Left cardiac atrium (tissue), 4 donors: ENCODE measurements at places on chromosomes 11 and 22.

DNA sequence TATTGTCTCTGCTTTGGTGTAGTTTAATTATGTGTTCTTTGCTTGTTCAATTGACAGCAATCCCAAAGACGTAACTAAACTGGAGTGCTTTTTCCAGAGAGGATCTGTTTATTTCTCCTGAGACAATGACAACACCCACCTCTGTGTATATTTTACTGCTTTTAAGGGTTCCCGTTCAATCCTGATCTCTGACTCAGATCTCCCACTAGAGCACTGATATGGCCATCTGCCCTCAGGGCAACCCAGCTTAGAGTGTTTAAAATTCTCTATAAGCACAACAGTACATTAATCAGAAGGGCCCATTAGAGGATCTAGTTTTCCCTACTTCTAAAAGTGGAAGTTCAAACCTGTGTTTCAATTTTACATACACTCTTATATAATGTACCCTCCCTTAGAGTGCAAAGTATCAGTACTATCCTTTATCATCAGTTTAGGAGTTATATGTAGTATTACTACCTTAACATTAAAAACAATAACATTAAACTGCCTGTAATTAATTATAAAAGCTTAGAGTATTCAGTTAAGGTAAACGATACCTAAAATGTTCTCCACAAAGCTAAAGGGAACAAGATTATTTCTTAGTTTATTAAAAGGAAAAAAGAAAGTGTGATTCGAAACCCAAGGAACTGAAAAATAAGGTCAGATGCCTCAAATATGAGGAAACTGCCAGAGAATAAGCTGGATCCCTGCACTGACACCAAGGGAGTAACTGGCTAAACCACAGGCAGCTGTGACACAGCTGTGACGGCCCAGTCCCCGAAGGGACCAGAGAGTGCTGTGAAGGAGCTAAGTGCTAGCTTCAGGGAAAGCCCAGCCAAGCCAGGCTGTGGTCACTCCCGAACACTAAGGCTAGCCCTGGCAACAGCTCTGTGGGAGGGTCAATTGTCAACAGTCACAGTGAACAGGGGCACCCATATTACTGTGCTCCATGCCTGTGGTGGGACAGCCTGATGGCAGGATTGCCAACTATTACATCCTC is 15.2 kb downstream of the UFD1 start:
- peak; percentile 37 for DNase-seq

DNA sequence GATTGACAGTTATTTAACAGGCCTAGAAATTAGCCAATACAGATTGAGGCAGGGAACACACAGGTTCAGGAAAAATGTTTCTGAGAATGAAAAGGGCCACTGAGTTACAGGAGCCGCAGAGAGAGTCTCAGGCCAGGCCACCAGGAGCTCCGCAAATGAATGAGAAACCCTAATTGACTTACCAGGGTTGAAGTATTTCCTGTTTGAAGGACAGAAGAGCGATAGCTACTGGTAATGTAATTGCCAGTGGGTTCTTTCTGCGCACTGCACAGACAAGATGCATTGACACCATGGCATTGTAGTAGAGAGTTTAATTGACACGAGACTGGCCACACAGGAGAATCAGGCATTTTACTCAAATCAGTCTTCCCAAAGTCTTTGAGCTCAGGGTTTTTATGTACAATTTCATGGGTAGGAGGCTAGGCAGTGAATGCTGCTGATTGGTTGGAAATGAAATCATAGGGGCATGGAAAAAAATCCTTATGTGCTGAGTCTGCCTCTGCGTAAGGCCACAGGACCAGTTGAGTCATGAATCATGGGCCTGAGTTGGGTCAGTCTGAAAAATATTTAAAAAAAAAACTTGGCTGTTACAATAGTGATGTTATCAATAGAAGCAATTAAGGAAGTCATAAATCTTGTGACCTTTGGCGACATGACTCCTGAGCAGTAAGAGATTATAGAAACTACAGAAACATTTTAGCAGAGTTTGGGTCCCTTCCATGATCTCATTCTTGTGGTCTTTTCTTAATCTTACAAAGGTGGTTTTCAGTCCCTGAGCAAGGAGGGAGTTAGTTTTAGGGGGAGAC is 203.8 kb downstream of the CASP12 start:
- no peak for DNase-seq

DNA sequence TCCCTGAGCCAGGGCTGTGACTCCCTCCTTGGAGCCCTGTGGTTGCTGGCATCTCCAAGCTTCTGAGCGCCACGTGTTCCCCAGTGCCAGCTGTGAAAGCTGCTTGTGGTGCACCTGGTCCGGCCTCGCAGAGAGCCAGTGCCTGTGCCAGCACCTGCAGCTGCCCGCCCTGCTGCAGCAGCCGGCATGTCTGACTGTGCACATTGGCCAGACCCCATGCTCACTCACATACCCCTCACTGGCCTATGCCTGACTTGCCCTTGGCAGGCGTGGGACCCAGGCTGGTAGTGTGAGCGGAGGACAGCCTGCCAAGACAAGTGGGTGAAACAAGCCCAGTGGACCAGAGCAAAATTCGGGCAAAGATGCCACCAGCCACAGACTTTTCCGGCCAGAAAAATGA is 9.8 kb downstream of the MRPL48 start:
- no peak for DNase-seq

GRCh38 chr11:62462508-62462892 is 43.7 kb downstream of the SCGB1A1 start:
- no peak for DNase-seq

DNA sequence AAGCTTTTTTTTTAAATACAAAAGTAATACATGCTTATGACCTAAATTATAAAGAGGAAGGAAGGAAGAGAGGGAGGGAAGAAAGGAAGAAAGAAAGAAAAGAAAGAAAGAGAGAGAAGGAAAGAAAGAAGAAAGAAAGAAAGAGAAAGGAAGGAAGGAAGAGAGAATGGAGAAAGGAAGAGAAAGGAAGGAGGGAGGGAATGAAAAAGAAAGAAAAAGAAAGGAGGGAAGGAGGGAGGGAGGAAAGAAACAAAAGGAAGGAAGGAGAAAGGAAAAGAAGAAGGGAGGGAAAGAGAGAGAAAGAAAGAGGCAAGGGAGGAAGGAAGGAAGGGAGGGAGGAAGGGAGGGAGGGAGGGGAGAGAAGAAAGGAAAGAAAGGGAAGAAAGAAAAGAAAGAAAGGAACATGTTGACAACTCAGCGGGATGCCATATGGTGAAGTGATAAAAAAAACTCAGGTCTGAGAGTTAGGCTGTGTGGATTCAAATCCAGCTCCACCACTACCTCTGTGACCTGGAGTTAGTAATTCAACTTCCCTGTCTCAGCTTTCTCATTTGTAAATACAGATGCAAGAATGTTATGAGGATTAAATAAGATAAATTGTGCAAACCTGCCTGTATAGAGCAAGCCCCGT is 9.6 kb upstream of the EED start:
- no peak for DNase-seq

DNA sequence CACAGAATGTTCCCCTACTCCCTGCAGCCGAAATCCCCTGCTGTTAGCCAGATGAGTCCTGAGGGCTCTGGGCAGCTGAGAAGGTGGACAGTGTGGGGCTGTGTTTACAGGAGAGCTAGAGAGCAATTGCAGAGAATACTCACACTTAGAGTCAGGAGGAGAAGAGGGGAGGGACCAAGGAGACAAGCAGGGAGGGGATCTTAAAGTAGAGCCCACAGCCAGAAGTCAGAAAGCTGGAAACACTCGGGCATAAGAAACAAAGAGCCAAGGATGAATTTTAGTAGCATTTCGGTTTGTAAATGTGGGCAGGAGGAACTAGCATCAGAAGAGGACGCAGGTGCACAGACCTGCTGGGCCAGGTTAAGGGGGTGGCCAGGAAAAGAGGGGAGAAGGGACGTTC is 1435.9 kb downstream of the BRD1 start:
- DNase-seq: no peak

GRCh38 chr22:24214467-24215285 is 30.2 kb downstream of the GGT5 start:
- no peak for DNase-seq

- DNase-seq: no peak
These were observed 14.1 kb downstream of the WT1 start for GRCh38 chr11:32420937-32421901.

DNA sequence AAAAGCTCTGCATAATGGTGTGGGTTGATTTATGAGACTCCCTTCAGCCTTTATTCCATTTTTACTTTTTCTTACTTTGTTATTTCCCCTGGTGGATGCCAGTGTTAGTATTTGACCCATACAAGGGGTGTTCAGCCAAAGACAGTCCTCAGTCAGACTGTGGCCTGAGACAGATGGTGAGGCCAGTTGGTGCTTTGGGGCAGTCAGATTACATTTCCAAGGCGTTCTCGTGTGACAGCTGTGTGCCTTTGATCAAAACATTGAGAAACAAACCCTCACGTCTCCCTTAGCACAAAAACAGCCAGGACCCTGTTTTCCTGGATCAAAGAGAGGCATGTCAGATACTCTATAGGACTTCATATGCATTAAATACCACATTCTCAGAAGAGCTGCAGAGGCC is 31.3 kb upstream of the SLN start:
- DNase-seq: no peak

DNA sequence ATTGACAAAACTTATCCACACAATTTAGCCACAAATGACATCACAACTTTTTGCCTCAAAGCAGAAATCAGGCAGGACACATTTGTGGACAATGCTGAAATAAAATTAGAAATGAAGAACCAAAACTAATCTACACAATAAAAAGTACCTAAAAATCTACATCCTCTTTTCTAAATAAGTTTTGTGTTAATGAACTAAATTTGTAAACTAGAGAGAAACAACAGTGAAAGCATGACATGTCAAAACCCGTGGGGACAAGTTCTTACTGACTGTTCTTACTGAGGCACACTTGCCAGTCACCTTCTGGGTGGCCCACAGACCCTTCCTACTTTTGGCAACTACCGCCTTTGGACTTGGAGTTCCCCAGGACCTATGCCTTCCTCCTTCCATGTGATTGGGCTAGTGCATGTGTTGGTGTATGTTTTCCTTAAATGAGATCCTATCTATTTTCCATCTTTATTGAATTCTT is 60.7 kb upstream of the MUC15 start:
- DNase-seq: no peak

GRCh38 chr22:45881524-45881875 is 95.5 kb downstream of the WNT7B start:
- DNase-seq: no peak

- DNase-seq: no peak
These were observed 65.8 kb upstream of the RASSF10 start for GRCh38 chr11:12943311-12943710.

- no peak for DNase-seq
These were observed 5.1 kb upstream of the LMO1 start for GRCh38 chr11:8268530-8269400.

GRCh38 chr22:37197451-37198257 is 9.6 kb upstream of the C1QTNF6 start:
- peak; percentile 69 for DNase-seq

- no peak for DNase-seq
These were observed 215.5 kb downstream of the TTC28 start for GRCh38 chr22:28464127-28464526.

GRCh38 chr11:66316849-66317251 is at the start of gene CD248:
TSS of gene CD248 (minus strand) at chr11:66317044. CDS start at chr11:66317027, 17 bp downstream.
- peak; percentile 83 for DNase-seq

DNA sequence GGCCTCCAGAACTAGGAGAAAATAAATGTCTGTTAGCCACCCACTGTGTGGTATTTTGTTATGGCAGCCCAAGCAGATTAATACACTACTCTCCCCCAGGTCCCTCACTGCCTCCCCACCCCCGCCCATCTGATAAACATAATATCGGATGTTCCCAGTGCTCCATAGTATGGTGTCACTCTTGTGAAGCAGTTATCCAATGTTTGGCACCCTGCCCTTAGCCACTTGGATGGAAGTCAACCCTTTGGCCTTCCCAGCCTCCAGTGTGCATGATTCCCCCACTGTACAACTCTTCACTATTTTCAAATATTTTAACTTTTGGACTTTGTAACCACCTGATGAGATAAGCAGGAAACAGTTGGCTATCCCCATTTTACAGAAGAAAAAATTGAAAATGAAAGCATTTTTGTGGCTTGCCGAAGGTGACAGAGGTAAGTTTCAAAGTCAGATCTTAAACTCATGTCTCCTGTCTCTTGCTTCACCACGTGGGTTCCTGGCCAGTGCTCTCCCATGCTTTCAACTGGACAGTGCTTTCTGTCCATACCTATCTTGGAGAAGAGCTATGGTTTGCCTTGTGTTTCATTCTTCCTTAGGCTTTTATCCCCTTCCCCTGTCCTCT is 53.2 kb downstream of the ALX4 start:
- DNase-seq: no peak

GRCh38 chr11:8032122-8032521 is 45.0 kb downstream of the EIF3F start:
- no peak for DNase-seq

DNA sequence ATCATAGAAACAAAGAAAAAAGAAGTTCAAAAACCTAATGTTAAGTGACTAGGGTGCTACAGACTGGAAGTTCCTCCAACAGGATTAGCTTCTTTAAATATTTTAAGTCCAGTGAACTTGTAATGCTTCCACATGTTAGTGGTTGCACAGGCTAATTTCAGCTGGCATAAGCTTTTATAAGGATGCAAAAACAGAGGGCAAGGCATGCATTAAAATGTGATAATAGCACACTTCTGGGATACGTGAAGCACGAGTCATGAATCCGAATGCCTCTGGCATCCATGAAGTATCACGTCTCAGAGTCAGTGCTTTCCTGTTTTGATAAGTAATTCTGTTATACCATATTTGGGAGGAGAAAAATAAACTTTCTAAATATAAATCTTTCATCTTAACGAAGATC is 106.8 kb downstream of the DCDC1 start:
- no peak for DNase-seq

GRCh38 chr11:130315354-130315970 is 745 bp upstream of the ZBTB44 start:
- DNase-seq: peak; percentile 27

DNA sequence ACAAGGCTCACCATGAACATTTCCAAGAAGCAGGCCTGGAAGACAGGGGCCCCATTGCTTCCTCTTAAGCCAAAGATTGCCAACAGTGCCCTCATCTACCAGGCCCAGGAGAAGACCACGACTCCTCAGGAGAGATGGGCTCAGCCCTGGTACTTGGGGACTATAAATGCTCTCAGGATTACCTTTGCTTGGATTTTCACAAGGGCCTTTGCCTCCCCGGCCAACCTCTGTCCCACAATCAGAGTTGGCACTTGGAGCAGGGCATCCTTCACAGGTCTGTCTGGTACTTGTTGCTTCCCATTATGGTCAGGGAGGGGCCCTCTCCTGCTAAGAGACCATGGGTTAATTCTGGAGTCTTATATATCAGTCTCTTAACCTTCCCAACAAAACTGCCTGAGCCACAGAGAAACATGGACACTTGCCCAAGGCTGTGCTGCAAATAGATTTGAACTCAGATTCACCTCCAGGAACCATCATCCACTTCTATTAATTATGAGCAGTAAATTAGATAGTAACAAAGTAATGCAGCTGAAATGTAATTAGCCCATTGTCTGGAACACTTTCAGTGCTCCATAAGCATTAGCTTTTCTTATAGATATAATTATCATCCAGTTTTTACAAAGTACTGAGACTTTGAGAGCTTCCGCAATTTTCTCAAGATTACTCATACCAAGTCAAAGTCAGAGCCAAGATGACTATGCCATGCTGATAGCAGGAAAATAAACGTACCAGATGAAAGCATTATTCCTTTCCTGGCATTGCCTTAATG is 33.5 kb downstream of the POU2AF3 start:
- no peak for DNase-seq
